Erythroblast (primary cell): ENCODE measurements at places on chromosomes 6 and 20.

- DNase-seq = no peak
These were observed 141.6 kb upstream of the THBS2 start for GRCh38 chr6:169395080-169395805.

DNA sequence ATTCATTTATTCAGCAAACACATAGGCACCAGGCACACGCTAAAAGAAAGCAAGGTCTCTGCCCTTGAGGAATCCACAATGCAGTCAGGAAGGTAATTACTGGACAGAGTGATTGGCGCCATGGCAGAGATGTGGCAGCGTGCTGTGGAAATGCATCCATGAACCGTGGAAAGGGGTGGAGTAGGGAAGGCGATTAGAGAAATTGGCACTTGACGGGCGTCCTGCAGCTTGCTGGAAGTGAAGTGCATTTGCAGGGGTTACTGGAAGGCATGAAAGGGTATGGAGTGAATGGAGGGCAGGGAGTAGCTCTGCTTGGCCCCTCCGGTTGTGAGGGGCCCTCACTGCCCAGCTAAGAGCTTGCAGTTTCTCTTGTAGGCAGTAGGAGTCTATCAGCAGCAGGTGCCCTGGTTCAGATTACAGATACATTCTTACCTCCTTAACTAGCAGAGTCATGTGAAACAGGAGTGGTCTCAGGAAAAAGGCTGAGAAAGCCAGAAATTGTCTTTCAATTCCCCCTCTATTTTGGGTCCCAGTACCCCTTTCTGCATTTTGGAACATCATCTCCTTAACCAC lies 122.5 kb upstream of the TIAM2 start:
- DNase-seq = no peak

- DNase-seq = no peak
These were observed 191.2 kb upstream of the RREB1 start for GRCh38 chr6:6916598-6916997.

- no peak for DNase-seq
These were observed 62.7 kb upstream of the ZNF133 start for GRCh38 chr20:18225632-18226031.

DNA sequence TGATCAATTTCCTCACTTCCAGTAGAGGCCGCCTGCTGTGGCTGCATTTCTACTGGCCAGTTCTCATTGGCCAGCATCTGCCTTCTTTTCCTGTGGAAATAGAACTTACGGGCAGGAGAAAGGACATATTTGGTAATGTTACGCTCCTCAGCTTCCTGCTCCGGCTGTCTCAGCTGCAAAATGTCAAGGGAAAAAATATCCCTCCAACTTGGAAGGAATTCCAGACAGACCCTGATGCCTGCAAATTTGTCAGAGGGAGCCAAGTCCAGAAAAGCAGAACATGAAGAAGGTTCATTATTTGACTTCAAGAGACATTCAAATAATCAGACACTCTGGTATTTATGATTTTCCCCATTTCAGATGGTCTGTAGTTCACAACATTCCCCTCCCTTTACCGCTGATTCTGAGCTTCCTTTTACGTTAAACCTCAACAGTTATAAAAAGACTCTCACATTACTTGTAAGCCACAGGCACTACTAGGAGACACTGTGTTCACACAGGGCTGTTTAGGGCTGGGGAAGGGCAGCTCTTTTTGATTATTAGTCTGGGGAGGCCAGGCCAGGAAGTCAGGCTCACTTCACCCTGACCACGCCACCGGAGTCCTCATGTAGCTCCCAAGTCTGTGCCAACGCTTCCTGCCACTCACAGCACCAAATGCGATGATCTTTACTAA lies 179.6 kb upstream of the CCN2 start:
- DNase-seq = no peak
